ENCODE measurements at places on chromosomes 3 and 15.
A peak's percentile ranks its signal among the peaks of the same experiment; 100 is the strongest.

GRCh38 chr15:36771826-36772225 is 192.4 kb downstream of the CDIN1 start:
- no peak for DNase-seq

DNA sequence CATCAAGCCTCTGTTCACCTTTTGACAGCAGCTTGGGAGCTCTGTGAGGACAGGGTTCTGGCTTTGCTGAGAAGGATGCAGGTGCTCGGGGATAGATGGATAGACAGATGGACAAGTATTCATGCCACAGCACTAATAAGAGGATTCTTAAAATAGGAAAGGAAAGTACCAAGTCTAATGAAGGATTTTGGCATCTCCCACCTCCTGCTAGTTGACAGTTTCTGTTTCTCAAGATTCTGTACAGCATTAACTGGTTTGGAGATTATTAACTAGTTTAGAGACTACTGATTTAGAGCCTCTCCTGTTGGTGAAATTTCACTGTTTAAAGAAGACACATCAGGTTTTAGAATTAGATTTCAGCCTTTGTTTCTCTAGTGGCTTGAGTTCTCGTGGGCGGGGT is 152.3 kb downstream of the CACNA1D start:
- DNase-seq: no peak

GRCh38 chr15:78625606-78626280 is 4.9 kb upstream of the CHRNA3 start:
- no peak for DNase-seq

DNA sequence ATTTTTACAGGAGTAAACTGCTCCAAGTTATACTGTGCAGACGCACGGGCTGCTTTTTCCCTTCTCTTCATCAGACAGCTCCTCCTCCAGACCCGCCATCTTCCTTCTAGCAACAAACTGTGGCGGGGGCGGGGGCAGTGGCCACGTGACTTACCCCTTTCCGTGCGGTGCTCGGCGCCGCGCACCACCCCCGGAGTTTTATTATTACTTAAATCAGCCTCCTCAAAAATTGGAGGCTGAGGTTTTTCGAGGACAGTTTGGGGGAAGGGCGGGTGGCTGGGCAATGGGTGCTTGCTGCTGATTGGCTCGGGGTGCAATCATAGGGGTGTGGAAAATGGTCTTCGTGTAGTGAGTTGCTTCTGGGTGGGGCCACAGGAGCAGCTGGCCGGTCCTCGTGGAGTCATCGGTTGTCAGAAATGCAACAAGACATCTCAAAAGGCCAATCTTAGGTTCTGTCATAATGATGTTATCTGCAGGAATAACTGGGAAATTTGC is 77.1 kb upstream of the MFGE8 start:
- DNase-seq: no peak

- peak; percentile 41 for DNase-seq
These were observed 9.3 kb downstream of the ARPP19 start for GRCh38 chr15:52559575-52559974.

DNA sequence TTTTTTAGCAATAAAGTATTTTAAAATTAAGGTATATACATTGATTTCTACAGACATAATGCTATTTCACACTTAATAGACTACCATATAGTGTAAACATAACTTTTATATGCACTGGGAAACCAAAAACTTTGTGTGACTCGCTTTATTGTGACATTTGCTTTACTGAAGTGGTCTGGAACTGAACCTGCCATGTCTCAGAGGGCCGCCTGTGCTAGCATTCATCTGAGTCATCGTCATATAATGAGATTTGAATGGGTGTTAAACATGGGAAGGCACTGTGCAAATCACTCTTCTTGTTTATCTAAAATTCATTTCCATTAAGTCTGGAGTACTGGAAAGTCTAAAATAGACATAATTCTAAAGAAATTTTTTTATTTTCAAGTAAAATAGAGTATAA is 12.9 kb downstream of the EIF2AK4 start:
- no peak for DNase-seq

DNA sequence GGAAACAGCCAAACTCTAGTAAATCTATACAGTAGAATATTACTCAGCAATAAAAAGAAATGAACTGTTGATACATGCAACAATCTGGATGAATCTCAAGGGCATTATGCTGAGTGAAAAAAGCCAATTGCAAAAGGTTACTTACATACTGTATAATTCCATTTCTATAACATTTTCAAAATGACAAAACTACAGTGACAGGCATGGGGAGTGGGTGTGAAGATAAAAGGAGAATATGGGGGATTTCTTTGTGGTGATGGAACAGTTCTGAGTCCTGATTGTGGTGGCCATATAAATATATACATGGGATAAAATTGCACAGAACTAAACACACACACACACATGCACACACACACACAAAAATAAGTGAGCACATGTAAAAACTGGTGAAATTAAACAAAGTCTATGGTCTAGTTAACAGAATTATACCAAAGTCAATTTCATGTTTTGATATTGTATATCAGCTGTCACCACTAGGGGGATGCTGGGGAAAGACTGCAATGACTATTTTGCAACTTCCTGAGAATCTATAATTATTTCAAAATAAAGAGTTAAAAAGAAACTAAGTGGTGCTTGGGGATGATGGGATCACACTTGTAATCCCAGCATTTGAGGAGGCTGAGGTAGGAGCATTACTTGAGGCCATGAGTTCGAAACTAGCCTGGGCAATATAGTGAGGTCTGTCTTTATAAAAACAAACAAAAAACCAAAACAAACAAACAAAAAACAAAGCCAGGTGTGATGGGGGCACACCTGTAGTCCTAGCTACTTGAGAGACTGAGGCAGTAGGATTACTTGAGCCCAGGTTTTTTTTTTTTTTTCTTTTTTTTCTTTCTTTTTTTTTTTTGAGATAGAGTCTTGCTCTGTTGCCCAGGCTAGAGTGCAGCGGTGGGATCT is 66.0 kb downstream of the SPTSSB start:
- DNase-seq: no peak

DNA sequence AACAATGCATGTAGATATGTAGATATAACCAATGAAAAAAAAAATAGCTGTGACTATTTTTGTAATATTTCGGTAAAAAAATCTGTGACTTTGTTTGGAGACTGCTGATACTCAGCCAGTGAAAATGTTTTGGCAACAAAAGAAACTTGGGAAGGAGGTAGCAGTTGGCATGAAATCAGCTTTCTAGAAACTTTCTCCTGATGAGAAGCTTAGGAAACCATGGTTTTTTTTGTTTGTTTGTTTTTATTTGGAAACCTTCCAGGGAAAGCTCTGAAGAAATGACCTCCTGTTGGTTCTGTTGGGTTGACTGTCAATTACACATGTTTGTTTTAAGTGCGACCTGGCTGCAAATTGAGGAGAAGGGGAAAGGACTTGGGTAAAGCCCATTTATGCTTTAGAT is 445.9 kb downstream of the UNC13C start:
- DNase-seq: no peak

- DNase-seq: no peak
These were observed 66.5 kb upstream of the PLXND1 start for GRCh38 chr3:129673012-129673411.

DNA sequence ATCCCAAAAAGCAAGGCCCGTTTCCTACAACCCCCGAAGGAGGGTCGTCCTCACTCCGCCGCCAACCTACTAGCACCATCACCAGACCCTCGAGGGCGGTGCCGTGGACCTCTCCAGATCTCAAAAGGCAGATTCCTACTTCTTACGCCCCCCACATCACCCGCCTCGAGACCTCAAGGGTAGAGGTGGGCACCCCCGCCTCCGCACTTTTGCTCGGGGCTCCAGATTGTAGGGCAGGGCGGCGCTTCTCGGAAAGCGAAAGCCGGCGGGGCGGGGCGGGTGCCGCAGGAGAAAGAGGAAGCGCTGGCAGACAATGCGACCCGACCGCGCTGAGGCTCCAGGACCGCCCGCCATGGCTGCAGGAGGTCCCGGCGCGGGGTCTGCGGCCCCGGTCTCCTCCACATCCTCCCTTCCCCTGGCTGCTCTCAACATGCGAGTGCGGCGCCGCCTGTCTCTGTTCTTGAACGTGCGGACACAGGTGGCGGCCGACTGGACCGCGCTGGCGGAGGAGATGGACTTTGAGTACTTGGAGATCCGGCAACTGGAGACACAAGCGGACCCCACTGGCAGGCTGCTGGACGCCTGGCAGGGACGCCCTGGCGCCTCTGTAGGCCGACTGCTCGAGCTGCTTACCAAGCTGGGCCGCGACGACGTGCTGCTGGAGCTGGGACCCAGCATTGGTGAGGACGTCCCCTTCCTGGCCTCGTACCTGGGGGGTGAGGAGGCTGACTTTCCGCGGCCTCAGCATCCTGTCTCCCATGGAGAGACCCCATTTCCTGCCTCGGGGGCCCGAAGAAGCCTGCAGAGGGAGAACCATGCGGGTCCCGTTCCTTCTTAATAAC is at the start of gene MYD88:
MYD88 (plus strand) TSS at position 313 of the 842 bp plus-strand sequence; CDS start at position 353, 40 bp downstream.
- peak; percentile 74 for DNase-seq

GRCh38 chr3:12395349-12396012 is 88.8 kb upstream of the TSEN2 start:
- DNase-seq: peak; percentile 12

DNA sequence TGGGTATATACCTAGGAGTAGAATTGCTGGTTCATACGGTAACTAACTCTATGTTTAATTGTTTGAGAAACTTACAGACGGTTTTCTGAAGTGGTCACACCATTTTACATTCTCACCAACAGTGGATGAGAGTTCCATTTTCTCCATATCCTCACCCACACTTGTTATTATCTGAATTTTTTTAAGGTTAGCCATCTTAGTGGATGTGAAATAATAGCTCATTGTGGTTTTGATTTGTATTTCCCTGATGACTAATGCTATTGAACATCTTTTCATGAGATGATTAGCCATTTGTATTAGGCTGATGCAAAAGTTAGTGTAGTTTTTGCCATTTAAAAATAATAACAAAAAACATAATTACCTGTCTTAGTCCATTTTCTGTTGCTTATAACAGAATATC is 18.6 kb downstream of the CSTA start:
- no peak for DNase-seq

DNA sequence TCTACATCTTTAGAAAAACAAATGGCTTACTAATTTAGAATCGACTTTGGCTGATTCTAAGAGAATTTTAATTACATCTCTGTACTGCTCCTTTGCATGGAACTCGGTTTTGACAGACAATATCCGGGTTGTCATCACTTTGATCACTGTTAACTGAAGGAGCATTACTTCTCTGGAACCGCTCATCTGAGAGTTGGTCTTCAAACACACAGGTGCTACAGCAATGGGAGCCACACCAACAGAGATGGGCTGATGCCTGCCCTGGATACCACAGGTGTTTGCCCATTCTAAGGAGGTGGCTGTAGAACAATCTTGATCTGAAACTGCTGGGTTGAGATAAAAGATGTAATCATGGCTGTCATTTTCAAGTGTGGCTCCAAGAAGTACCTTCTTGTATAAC is 21.6 kb downstream of the LINS1 start:
- DNase-seq: no peak

GRCh38 chr3:169410430-169410829 is 253.1 kb downstream of the MECOM start:
- DNase-seq: no peak
